ENCODE measurements at places on chromosomes 2 and 18.
A peak's percentile ranks its signal among the peaks of the same experiment; 100 is the strongest.

DNA sequence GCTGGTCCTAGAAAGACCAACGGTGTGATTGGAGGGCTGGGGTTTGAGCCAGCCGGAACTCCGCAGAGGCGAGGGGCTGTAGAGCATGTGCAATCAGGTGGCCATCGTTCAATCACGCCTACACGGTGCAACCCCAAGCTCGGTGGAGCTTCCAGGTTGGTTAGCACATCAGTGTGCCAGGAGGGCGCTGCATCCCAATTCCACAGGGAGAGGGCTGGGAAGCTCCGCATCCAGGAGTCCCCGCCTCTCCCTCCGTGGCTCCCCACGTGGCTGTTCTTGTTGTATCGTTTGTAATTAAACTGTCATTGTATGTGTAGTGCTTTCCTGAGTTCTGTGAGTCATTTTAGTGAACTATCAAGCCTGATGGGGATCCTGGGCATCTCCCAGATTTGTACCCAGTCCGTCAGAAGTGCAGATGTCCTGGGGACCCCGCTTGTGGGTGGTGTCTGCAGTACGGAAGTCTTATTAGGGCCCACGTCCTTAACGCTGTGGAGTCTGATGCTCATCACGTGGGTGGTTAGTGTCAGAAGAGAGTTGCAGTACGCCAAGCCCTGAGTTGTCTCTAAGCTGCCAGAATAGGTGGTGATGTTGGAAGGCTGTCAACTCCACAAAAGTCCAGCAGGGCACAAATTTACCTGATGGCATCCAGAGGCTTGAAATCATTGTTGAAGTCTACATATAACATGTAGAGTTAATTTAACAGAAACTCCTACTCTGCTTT lies 20.6 kb upstream of the AMMECR1L start:
- no peak overlapping the region for H3K27ac ChIP-seq
- no peak overlapping the region for H3K4me3 ChIP-seq
- H3K36me3 ChIP-seq: no peaks in the 10 kb centered on the region
- no peak for DNase-seq
- H3K27me3 ChIP-seq: peaks cover 9% of the 10 kb centered on the region

DNA sequence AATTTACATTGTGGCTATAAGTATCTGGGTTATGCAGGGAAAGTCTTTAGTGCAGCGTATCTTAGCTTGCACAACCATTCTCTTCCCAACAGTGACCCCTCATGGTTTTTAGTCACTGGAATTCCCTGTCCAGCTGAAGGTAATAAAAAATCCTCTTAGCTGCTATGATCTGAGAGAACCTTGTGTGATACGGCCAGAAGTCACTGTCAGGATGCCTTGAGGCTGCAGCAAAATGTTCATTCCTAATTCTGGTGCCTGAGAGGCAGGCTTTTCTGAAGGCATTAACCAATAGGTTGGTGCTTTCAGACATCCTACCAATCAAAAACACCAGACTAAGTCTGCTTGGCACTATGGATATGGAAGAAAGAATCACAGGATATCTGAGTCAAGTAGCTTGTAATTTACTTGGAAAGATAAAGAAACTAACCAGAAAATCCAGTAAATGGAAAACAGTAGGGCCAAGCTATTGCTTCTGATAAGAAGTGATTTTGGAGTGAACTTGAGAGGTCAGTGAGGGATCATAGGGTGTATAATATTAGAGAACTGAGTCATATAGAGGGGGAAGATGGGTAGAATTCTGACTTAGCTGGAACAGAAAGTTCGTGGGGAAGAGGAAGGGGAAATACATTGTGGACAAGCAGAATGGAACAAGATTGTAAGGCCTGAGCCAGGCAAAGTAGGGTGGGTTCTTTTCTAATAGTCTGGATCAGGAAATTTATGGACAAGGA lies 89.0 kb upstream of the SLC14A2 start:
- no peaks in the 10 kb centered on the region for H3K27me3 ChIP-seq
- DNase-seq: no peak
- no peaks in the 10 kb centered on the region for H3K36me3 ChIP-seq

GRCh38 chr18:46721331-46721730 lies 35.5 kb downstream of the ST8SIA5 start:
- H3K36me3 ChIP-seq: no peaks in the 10 kb centered on the region
- H3K4me1 ChIP-seq: no peaks in the 10 kb centered on the region
- no peak for DNase-seq
- H3K27me3 ChIP-seq: no peaks in the 10 kb centered on the region
- no peak overlapping the region for H3K27ac ChIP-seq

GRCh38 chr2:216498070-216498378 lies 620 bp upstream of the RPL37A start:
- H3K27me3 ChIP-seq: no peaks in the 10 kb centered on the region
- H3K36me3 ChIP-seq: peaks cover 22% of the 10 kb centered on the region
- H3K4me1 ChIP-seq: peaks cover 24% of the 10 kb centered on the region
- peak overlapping the region; percentile 64 for H3K4me3 ChIP-seq
- peak overlapping the region; percentile 90 for H3K27ac ChIP-seq

DNA sequence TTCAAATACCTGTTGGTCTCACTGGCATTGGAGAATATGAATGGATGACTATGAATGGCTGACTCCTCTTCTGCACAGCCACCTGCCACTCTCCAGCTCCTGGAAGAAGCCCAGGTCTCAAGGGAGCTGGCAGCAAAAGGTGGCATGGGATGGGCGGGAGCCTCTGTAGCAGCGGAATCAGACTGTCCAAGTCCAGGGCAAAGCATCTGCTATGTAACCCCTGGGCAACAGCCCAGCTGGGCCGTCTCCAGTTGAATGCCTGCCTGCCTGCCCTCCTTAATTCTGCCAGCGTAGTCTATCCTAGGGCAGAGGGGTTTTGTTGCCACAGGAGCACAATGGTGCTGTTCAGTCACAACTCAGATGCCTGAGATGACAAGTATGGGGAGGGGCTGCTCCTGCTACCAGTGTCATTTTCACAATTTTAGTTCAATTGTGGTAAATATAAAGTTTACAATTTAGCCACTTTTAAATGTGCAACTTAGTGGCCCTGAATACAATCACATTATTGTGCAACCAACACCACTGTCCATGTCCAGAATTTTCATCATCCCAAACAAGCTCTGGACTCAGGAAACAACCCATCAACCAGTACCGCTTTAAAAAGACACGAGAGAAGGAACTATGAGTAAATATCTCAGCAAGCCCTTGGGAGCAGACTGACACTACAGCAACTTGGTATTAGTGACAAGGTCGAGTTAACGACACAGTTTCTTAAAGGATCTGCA lies 115.2 kb downstream of the MYO5B start:
- no peaks in the 10 kb centered on the region for H3K4me1 ChIP-seq
- H3K36me3 ChIP-seq: no peaks in the 10 kb centered on the region
- no peaks in the 10 kb centered on the region for H3K27me3 ChIP-seq
- no peak overlapping the region for H3K4me3 ChIP-seq
- H3K27ac ChIP-seq: no peak overlapping the region
- no peak for DNase-seq

- no peaks in the 10 kb centered on the region for H3K4me1 ChIP-seq
- no peak overlapping the region for H3K4me3 ChIP-seq
- H3K36me3 ChIP-seq: no peaks in the 10 kb centered on the region
- no peak overlapping the region for H3K27ac ChIP-seq
- no peaks in the 10 kb centered on the region for H3K27me3 ChIP-seq
Measured at GRCh38 chr2:141555876-141556470, 574.8 kb downstream of the LRP1B start.

GRCh38 chr2:58720033-58720769 lies 479.1 kb upstream of the FANCL start:
- no peaks in the 10 kb centered on the region for H3K4me1 ChIP-seq
- H3K27ac ChIP-seq: no peak overlapping the region
- no peak for DNase-seq
- H3K36me3 ChIP-seq: no peaks in the 10 kb centered on the region

GRCh38 chr2:127090281-127091120 lies 16.5 kb downstream of the BIN1 start:
- H3K27me3 ChIP-seq: no peaks in the 10 kb centered on the region
- H3K27ac ChIP-seq: peak overlapping the region; percentile 58
- no peaks in the 10 kb centered on the region for H3K36me3 ChIP-seq
- H3K4me3 ChIP-seq: no peak overlapping the region

DNA sequence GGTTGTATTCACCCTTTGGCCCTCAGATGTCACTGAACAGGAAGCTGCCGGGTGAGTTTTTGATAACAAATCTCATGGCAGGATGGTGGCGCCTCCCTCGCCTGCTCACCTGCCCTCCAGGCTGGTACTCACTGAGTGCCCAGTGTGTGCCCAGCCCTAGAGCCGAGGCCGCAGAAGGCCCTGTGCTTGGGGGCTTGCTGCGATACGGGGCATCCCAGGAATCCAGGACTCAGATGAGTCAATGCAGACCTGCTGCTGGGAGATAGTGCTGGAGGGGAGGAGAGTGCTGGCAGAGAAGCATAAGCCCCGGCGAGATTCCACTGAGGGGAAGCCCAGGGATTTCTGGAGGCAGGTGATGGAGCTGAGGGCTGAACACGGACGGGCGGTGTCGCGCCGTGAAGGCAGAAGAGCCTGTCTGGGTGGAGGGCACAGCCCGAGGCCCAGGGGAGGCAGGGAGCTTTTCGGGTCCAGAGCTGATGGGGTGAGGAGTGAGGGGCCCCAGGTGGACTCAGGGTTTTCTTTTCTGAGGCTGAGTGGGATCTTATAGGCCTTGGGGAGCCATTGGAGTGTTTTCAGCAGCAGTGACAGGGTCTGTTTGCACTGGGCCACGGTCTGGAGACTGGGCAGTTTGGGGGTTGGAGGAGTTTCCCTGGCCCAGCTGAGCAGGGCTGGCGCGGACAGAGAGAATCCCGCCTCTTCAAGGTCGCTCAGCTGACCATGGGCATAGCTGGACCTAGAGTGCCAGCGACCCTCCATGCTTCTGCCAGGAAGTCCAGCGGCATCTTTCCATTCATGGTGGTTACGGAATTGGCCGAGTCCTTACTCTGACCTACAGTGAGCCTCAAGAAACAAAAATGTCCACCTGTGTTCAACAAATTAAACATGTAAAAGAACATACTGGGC lies 35.5 kb downstream of the LDLRAD4 start:
- H3K4me3 ChIP-seq: no peak overlapping the region
- no peak overlapping the region for H3K27ac ChIP-seq
- H3K36me3 ChIP-seq: no peaks in the 10 kb centered on the region
- no peaks in the 10 kb centered on the region for H3K27me3 ChIP-seq
- no peak for DNase-seq
- H3K4me1 ChIP-seq: peaks cover 4% of the 10 kb centered on the region

GRCh38 chr2:12412898-12413305 lies 303.8 kb upstream of the TRIB2 start:
- no peaks in the 10 kb centered on the region for H3K36me3 ChIP-seq
- DNase-seq: no peak
- H3K27ac ChIP-seq: no peak overlapping the region
- no peaks in the 10 kb centered on the region for H3K27me3 ChIP-seq
- H3K4me1 ChIP-seq: peaks cover 4% of the 10 kb centered on the region
